Naive thymus-derived CD4-positive, alpha-beta T cell (primary cell): ENCODE measurements at places on chromosomes 16 and 17. TPM values are rescaled to one million over a fixed set of nuclear protein-coding genes. Genes with fewer than 3 reads are reported as not detected.

GRCh38 chr17:42160531-42160910, 5.7 kb upstream of the RAB5C start:
- no peak overlapping the region for H3K27ac ChIP-seq
- no peak for DNase-seq
- no peaks in the 10 kb centered on the region for H3K36me3 ChIP-seq
- H3K4me3 ChIP-seq, result no peak overlapping the region

Gene TAT
- not detected for total RNA-seq

Gene ACSM2B
- not detected for total RNA-seq

Gene HLF
- 0.24 TPM for total RNA-seq

Gene TP53TG3F
- total RNA-seq, result not detected in 2 replicates

- no peak overlapping the region for H3K27ac ChIP-seq
- H3K4me3 ChIP-seq, result no peak overlapping the region
- no peak for DNase-seq
- H3K4me1 ChIP-seq, result no peaks in the 10 kb centered on the region
Measured at GRCh38 chr17:562174-562573, 152.5 kb downstream of the VPS53 start.

DNA sequence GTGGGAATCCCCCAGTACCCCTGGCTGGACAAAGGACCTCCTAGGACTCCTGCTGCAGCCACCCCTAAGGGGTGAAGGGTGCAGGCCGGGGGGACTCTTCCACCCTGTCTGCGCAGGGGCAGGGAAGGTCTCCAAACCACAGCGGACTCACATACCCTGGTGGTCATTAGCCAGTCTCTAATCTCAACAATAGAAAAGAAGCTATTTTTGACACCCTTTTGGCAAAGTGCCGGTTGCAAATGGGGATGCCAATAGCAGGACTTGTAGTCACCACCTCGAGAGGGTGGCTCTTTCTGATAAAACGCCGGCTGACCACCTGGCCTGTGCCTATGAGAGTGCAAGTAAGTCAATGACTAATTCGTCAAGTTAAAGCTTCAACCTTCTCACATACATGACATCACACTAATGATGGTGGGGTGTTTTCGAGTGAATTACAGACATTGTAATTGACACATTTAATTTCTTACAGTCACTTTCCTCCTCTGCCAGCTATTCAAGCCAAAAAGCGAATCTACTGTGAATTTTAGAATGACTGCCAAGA, 23.1 kb upstream of the DNAH17 start:
- DNase-seq, result no peak
- H3K36me3 ChIP-seq, result no peaks in the 10 kb centered on the region
- H3K4me3 ChIP-seq, result no peak overlapping the region
- H3K4me1 ChIP-seq, result no peaks in the 10 kb centered on the region
- H3K27ac ChIP-seq, result no peak overlapping the region

DNA sequence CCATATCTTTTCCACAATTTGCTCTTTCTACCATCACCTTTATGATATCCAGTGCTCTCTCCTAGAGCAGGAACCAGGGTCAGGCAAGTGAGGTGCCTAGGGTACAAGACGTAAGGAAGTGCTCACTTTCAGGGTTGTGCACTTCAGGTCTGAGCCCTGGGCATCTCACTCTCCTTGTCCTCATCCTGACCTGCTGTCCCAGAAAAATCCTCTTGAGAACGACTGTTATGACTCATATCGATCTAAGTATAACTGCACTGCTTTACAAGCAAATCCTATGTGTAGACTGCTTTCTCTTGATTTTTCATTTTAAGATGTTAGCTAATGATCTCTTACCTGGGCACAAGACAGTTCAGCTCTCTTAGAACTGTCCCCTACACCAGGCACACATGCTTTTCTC, 100.1 kb downstream of the TMEM100 start:
- H3K4me1 ChIP-seq, result no peaks in the 10 kb centered on the region
- H3K4me3 ChIP-seq, result no peak overlapping the region
- no peak overlapping the region for H3K27ac ChIP-seq
- H3K36me3 ChIP-seq, result no peaks in the 10 kb centered on the region
- DNase-seq, result no peak

Gene SLC6A2
- not detected for total RNA-seq

DNA sequence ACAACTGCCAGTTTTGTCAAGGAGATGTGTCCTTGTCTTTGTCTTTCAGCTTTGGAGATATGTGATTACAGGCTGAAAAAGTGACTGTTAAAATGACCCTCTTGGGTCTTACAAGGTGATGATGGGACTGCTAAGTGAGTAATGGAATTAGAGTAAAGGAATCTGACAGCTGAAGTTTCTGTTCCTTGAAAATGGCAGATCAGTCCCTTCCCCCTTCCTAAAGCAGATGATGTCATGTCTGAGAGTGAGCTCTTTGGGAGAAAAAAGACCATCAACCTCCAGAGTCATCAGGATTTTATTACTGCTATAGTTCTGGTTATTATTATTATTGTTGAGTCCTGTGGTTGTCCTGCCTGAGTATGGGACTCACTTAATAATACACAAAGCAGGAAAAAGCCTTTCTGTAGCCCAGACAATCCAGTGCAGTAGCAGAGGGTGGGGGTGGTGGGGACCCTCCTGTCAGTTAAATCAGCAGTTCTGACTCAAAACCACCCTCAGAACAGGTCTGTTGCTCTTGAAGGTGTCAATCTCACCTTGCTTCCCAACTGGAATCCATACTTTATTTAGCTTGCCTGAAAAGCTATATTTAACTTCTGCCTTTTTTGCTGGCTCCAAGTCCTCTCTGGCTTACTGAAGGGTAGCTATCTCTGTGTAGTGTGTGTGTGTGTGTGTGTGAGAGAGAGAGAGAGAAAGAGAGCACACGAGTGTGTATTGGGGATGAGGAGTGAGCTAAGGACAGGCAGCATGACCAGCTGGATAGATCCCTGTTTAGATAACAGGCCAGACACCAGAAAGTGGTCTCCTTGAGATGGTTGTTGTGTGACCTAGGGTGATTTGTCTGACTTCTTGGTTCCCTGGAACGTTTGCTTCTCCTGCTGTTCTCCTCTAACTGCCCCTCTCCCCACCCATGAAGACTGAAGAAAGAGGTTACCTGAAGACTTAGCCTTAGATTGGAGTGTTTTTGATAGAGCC, 4.9 kb downstream of the HROB start:
- no peaks in the 10 kb centered on the region for H3K27me3 ChIP-seq
- no peak overlapping the region for H3K4me3 ChIP-seq
- H3K27ac ChIP-seq, result no peak overlapping the region
- peaks cover 4% of the 10 kb centered on the region for H3K4me1 ChIP-seq
- no peaks in the 10 kb centered on the region for H3K36me3 ChIP-seq
- no peak for DNase-seq

Gene ACAP1
- total RNA-seq, result 708 and 712 TPM in 2 replicates

Gene HYDIN
- total RNA-seq, result 0.89 TPM in 1 of 2 replicates, not detected in the other

Gene WNT9B
- not detected for total RNA-seq

GRCh38 chr17:1966274-1967086, 58.7 kb downstream of the RTN4RL1 start:
- H3K4me3 ChIP-seq, result no peak overlapping the region
- no peaks in the 10 kb centered on the region for H3K4me1 ChIP-seq
- no peaks in the 10 kb centered on the region for H3K27me3 ChIP-seq
- no peak for DNase-seq

Gene FOXN1
- not detected for total RNA-seq

Gene SETD6
- 39.0 TPM for total RNA-seq

Gene GTF3C1
- total RNA-seq, result 60.0 TPM

DNA sequence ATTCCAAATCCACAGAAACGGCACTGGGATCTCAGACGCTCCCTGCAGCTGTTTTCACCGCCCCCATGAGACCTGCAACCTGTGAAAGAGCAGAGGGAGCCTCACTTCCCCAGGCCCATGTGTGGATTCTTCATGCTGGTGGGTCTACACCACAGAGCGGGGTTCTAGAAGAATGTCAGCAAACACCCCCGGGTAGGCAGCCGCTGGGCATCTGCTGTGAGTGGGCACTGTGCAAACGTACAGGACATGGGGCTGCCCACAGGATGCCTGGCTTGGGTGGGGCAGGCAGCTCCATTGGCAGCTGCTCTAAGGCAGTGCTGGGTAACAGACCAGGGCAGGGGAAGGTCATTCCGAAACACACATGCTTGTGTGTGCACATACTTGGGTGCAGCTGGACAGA, 174.9 kb downstream of the RBFOX3 start:
- H3K36me3 ChIP-seq, result no peaks in the 10 kb centered on the region
- no peaks in the 10 kb centered on the region for H3K4me1 ChIP-seq
- H3K4me3 ChIP-seq, result no peak overlapping the region
- H3K27ac ChIP-seq, result no peak overlapping the region

Gene SLC5A2
- 3.7 TPM for total RNA-seq

GRCh38 chr17:29032013-29032856, 10.7 kb upstream of the PIPOX start:
- H3K36me3 ChIP-seq, result no peaks in the 10 kb centered on the region
- peaks cover 5% of the 10 kb centered on the region for H3K27me3 ChIP-seq
- no peaks in the 10 kb centered on the region for H3K4me1 ChIP-seq
- no peak overlapping the region for H3K27ac ChIP-seq

GRCh38 chr17:65727246-65727645, 165.8 kb upstream of the AXIN2 start:
- DNase-seq, result no peak
- H3K27me3 ChIP-seq, result no peaks in the 10 kb centered on the region
- peaks cover 10% of the 10 kb centered on the region for H3K4me1 ChIP-seq
- no peak overlapping the region for H3K4me3 ChIP-seq

DNA sequence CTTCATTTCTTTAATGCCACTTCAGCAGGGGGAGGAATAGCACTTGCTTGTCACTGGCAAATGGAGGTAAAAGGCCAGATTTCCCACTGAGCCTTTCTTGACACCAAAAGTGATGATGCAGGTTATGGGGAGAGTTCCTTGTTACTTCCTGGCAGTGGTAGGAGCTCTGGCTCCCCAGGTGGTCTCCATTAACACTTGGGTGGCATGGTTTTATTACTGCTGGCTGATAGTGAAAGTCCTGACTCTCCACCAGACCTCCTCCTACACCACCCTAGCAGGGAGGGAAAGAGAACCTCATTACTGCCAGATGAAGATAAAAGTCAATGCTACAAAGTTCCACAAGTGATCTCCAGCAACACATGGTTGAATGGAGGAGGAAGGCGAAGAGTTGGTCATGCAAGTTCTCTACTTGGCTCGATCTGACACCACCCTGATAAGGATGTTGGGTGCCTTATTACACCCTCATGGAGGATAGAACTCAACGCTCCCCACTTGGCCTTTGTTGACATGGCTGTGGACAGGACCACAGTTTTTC, 152.7 kb upstream of the GNAO1 start:
- H3K27ac ChIP-seq, result no peak overlapping the region
- no peaks in the 10 kb centered on the region for H3K4me1 ChIP-seq
- no peak overlapping the region for H3K4me3 ChIP-seq
- no peak for DNase-seq
- H3K27me3 ChIP-seq, result no peaks in the 10 kb centered on the region

DNA sequence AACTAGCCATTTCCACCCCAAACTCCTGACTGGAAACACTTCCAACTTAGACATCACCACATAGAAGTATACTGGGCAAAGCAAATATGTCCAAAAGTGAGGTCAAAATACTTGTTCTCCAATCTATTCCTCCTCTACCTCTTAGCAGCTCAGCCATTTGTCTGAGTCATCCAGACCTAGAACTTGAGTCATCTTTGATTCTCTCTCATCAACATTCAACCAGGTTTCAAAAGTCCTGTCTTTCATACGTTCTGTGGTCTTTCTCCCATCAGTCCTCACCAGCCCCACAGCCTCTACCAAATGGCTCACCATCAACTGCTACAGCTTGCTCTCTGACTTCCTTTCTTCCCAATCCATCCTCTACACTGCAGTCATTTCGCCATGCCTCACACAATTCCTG, 6.8 kb downstream of the ANKFY1 start:
- no peaks in the 10 kb centered on the region for H3K27me3 ChIP-seq
- H3K27ac ChIP-seq, result no peak overlapping the region
- DNase-seq, result no peak
- no peaks in the 10 kb centered on the region for H3K36me3 ChIP-seq
- no peaks in the 10 kb centered on the region for H3K4me1 ChIP-seq

GRCh38 chr16:720447-720989, 428 bp upstream of the ANTKMT start:
- H3K27ac ChIP-seq, result peak overlapping the region; percentile 60
- H3K4me3 ChIP-seq, result peak overlapping the region; percentile 62
- H3K36me3 ChIP-seq, result no peaks in the 10 kb centered on the region

Gene HS3ST3A1
- total RNA-seq, result 4.2 TPM

DNA sequence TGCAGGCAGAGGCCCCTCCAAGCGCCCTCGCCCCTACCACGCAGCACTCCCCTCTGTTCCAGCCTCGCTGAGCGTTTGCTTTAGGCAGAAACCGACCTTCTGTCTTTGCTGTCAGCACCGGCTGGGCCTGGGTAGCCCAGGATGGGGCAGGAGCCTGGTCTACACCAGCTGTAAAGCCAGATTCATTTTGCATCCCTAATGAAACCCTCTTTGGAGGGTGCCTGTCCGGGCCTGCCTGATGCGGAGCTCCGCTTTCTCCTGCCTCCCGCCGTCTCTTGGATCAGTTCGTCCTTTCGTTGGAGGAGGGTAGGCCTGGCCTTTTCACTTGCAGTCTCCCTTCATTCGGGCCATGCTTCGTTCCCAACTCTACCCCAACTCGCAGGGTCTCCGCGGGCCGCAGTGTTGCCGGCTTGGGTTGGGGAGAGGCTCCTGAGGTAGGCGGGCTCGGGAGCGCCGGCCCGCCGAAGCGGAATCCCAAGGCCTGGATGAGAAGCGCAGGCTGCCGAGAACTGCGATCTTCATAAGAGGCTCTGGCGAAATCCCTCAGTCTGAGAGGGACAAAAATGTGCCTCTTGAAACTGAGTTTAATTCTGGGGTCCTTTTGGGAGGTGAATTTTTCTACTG, 4.8 kb upstream of the HOXB8 start:
- no peak for DNase-seq
- no peaks in the 10 kb centered on the region for H3K36me3 ChIP-seq
- H3K4me3 ChIP-seq, result no peak overlapping the region
- H3K4me1 ChIP-seq, result peaks cover 12% of the 10 kb centered on the region
- H3K27me3 ChIP-seq, result peaks cover 35% of the 10 kb centered on the region

DNA sequence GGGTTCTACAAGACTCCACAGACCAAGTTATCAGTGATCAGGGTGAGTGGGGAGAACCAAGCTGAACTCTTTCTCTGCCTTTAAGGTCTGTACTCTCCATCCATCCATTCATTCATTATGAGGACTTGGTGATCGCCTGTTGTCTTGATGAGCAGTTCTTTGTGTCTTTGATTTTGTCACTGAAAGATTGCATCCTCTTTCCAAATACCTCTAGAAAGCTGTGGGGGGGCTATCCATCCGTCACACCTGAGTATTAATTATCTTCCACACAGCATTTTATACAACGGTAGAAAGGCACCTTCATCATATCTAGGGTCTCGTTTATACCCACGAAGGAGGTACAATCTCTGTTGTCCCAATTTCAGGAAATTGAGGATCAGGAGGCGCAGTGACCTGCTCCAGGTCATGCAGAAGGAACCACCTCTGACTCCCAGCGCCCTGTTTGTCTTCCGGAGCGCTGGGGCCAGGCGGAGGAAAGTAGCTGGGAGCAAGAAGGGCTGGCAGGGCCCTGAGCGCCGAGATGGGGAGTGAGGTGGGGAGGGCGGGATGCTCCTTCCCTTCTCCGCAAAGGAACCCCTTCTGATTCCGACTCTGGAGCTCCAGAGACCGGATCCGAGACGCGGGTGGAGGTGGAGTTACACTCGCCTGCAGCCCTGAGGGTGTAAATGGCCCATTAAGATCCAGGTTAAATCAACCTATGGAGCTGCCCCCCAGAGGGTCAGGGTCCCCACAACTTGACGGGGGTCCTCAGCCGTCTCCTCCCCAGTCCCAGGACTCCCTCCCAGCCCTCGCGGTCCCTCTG, 605 bp upstream of the ABAT start:
- H3K36me3 ChIP-seq, result no peaks in the 10 kb centered on the region
